Stimulated activated CD8-positive, alpha-beta memory T cell treated with anti-CD3 and anti-CD28 coated beads, Interleukin-2, amount 100 ng/mL, for 1 hour (primary cell): ENCODE measurements at places on chromosomes 5 and 9.

GRCh38 chr5:136927571-136927970 lies 562.2 kb upstream of the TRPC7 start:
- no peak for DNase-seq

GRCh38 chr9:137350696-137351584 lies 48.9 kb upstream of the NRARP start:
- DNase-seq, result no peak

DNA sequence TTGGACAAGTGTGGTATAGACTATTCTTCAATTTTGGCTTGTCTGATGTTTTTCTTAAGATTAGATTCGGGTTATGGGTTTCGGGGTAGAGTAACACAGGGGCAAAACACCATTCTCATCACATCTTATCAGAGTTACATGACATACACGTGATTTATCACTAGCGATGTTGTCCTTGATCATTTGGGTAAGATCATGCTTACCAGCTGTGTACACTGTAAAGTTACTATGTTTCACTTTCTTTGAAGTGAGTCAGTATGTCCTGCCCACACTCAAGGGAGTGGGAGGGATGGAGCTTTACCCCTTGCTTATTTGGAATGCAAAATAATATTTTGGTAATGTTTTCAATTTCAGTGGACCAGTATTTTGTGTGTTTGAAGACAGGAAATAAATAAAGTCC lies 101.8 kb upstream of the TAF11L2 start:
- DNase-seq, result no peak

DNA sequence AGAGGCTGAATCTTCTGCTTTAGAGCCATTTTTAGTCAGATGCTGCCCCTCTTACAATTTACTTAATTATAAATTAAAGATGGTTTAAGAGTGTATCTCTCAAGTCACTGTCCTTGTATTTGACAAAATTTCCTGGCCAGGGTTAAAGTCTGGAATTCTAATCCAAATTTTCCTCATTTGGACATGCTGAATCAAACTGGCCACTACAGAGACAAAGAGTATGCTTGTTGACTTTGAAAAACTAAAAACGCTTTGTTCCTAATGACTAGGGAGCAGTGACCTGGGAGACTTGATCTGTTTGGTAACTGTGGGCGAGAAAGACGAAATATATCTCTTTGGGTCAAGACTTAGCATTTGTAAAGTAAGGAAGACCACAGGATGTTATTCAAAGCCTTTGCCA lies 303.2 kb downstream of the ZSWIM6 start:
- no peak for DNase-seq

DNA sequence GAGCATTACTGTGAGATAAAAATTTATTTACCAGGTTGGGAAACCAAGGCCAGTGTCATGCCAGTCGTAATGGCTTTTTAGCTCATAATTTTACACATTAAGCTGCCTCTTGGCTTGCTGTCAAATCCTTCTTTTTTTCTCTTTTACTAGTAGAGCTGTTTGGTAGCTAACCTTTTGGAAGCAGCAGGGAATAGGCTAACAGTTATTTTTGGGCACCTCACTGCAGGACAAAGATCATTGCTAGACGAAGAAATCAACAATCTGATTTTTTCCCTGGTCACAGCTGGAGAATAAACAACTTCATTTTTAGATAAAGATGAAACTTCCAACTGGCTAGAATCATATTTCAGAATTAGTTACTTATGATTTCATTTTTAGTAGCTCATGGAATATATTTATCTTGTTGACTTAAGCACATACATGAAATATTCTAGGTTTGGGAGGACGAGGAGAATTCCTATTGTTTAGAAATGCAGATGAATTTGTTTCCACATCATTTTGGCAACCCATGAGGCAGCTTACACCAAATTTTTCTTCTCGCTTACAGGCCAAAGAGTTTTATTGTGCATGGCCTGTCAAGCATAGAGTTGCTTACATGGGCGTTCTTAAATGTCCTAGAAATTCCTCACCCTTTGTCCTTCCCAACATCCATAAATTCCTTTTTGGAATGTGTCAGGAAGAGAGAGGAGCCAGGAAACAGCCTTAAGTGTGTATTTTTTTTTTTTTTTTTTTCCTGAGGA lies 19.6 kb downstream of the TNC start:
- no peak for DNase-seq

DNA sequence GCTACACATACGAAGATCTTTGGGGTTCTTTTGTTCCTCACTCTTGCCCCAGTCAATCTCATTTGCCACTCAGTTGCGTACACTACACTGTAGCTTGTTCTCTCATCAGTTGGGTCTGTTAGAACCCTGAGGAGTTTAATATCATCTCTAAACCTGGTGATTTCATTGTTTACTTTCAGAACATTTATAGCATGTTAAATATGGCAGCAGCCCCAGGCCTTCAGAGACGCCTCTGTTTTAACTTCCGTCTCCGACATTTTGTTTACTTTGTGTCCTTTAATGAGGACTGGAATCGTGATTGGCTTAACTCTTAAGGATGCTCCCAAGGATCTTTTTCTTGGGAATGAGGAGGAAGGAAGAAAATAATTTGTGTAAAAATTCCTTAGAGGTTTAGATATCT lies 510.1 kb downstream of the NR2F1-AS1 start:
- no peak for DNase-seq

DNA sequence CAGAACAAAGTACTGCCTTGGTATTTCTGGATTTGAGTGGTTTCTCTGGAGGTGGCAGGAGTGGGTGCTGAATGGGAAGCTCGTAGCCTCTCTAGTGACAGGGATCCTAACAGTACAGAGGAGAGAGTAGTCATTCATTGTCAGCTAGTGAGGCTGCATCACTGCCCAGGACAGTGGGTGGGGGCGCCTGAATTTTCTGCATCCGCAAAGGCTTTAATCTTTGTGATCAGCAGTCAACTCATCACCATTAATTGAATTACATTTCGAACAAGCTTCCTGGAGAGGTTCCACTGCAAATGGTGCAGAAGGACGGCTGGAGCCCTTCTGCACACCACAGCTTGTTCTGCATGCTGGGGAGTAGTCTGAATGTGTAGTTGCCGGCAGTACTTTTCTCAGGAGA lies 77.5 kb downstream of the HSPA4 start:
- no peak for DNase-seq

DNA sequence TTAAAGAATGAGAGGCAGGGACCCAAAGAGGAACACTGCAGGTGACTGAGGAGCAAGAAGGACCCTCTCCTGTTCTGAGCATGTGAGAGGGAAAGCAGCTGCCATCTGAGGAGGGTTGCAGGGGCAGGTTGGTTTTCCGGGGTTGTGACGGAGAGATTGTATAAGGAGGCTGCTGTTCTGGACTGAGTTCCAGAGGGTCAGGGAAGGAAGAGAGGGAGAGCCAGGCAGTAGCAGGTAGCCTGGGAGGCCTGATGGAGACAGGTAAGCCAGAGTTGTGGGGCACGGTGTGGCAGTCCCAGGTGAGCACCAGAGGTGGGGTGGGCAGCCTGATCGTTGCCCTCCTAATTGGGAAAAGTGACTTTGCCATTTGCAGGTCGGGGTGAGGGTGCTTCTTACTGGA lies 9.8 kb downstream of the CCT5 start:
- DNase-seq, result no peak

GRCh38 chr9:13352451-13352979 lies 73.0 kb upstream of the MPDZ start:
- DNase-seq, result no peak

- DNase-seq, result no peak
Observed at GRCh38 chr5:169753795-169754194, 116.7 kb downstream of the DOCK2 start.

DNA sequence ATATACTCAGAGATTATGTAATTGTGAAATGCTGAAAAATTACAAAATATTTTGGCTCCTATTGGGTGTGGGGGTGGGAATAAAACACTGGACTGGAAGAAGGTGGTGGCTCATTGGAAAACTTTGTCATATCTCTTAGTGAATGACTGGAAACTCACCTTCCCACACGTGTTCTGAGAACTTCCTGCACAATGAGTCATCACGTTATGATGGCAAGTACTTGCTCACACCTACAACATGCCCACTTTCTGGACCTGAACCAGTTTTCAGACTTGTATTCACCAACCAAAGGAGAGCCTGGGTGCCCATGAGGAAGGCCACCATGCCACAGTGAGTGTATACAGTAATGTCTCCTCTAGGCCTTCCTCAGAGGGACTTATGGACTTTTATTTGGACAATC lies 294.8 kb downstream of the ASTN2 start:
- DNase-seq, result no peak

GRCh38 chr5:42912184-42912798 lies 100.6 kb upstream of the SELENOP start:
- DNase-seq, result peak; percentile 25

GRCh38 chr9:98691890-98692289 lies 16.8 kb downstream of the GABBR2 start:
- DNase-seq, result no peak

- DNase-seq, result no peak
Observed at GRCh38 chr9:115016344-115016743, 86.0 kb upstream of the TNFSF8 start.

DNA sequence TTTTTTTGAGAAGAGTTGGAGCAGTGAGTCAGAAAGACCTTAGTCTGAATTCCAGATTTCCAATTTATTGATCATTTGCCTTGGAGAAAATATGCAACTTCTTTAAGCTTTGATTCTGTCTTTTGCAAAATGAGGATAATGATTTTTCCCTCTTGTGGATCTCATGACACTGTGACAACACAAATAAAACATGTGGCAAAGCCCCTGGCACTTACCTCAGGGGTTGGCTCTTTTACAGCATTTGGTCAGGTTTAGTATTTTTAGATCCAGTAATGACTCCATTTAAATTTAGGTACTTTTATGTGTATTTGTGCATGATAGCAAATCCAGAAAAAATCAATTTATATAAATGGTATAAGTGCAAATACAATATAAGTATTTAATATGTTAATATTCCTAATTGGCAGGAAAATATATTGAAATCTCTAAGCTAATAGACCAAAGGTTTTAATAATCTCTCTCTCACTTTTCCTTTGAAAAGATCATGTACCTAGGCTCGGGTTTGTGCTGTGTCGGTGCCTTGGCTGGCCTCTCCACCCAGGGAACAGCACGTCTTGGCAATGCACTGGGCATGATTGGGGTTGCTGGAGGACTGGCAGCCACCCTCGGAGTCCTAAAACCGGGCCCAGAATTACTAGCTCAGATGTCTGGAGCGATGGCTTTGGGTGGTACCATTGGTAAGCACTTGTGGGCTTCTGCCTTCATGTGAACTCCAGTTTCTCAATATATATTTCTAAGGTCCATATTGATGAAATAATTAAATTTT lies 49.7 kb downstream of the NNT start:
- DNase-seq, result no peak

- no peak for DNase-seq
Observed at GRCh38 chr5:169343766-169344165, 42.8 kb upstream of the SLIT3 start.

DNA sequence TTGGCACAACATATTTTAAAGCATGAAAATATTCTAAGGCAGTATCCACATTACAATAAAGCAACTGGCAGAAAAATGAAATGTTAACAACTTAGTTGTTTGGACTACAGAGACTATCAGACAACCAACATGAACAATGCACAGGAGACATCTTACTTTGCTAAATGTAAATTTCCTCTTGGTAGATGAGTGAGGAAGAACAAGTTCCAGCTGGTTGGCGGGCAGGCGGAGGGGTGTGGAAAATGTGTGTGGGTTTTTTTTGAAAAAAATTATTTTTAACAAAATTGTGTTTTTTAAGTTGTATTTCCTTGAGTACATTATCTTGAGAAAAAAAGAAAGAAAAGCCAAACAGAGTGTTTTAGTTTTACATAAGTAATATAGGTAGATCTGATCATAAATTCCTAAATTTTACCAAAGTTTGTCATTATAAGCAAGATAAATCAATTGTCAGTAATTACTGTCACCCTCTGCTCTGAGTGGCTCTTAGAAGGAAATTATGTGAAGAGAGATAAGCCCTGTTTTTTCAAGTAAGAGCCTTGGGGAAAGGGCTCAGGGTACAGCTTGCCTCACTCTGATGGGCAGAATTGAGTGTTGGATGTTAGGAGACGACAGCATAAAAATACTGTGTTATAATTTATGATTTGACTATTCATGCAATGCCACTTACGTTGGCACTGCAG lies 42.5 kb downstream of the TMEM167A start:
- DNase-seq, result no peak

DNA sequence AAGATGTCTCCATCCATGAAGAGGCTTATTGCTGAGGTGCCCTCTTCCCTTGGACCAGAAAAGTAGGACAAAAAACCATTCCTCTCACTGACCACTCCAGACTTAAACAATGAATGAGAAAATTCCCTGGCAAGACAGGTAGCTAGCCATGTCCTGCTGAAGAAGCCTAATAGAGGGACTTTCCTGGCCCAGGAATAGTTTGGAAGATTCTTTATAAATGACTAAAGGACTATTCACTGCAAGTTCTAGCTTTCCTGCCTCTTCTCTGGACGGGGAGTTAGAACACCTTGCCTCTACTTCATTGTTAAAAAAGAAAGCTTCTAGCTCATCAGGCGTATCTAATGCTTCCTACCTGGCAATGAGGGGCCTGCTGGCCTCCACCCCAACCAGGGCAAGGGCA lies 153.6 kb downstream of the NR3C1 start:
- DNase-seq, result no peak

GRCh38 chr5:130141659-130142320 lies 237.5 kb downstream of the CHSY3 start:
- no peak for DNase-seq

- no peak for DNase-seq
Observed at GRCh38 chr9:108551030-108551841, 304.6 kb downstream of the ACTL7B start.

DNA sequence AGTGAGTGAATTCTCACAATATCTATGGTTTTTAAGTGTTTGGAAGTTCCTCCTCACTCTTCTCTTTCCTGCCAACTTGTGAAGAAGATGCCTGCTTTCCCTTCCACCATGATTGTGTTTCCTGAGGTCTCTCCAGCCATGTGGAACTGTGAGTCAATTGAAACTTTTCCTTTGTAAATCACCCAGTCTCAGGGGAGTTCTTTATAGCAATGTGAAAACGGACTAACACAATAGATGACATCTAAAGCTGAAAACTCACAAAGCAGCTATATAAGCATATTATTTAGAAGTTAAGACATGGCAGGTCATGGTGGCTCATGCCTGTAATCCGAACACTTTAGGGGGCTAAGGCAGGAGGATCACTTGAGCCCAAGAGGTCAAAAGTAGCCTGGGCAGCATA lies 130.2 kb downstream of the ARRDC3 start:
- no peak for DNase-seq

- DNase-seq, result no peak
Observed at GRCh38 chr5:123610209-123610608, 98.2 kb downstream of the CSNK1G3 start.
